Pons (tissue), 1 donor: ENCODE measurements at places on chromosomes 1 and 21.

- no peak for DNase-seq
Measured at GRCh38 chr1:206716159-206716869, 31.6 kb downstream of the MAPKAPK2 start.

DNA sequence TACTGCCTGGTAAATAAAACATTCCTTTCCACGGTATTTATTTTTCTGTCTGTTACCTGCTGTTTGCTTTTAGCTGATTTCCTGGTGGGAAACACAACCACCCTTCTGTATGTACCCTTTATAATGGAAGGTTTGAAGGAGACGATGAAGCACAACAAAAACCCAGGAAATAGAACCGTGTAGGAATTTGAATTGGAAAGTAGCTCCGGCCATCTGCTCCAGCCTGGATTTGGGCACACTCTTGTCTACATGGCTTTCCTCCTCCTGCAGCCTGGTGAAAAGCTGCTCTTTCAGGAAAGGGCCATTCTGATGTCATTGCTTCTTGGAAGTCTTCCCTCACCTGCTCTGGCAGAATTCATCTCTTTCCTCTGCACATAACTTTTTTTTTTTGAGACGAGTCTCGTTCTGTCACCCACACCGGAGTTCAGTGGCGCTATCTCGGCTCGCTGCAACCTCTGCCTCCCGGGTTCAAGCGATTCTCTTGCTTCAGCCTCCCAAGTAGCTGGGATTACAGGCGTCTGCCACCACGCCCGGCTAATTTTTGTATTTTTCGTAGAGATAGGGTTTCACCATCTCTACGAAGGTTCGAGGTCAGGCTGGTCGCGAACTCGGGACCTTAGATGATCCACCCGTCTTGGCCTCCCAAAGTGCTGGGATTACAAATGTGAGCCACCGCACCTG, 2.7 kb downstream of the AK4 start:
- no peak for DNase-seq

DNA sequence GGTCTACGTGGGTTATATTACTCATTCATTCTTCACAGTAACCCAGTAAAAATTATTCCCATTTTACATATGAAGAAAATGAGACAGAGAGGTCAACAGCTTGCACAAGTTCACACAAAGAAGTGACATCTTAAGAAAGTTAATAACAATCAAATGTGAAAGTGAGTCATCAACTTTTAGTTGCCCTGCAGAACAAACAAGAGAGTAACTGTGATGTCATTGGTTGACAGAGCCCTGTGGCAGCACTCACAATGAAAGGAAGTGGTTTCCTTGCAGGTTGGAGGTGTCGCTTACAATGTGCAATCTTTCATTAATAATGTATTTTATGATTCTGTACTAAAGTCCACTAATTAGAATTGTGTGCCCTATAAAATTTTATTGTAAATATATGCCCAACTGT, 369.6 kb downstream of the RYR2 start:
- DNase-seq, result no peak

DNA sequence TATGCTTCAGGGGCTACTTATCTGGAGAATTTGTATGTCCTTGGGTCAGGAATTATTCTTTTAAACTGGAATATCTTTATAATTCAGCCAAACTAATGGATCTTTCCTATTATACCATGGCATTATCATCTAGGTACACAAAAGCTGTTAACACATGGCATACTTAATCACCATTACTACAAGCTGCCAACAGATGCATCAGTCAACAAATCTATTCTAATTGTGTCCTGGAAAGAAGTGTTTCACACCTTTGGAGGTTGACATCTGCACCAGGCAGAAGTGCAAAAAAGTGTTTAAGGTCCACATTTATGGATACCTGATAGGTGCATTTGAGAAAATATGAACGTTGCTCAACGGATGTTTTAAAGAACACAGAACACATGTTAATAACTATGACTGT, 470.2 kb upstream of the ADGRL2 start:
- no peak for DNase-seq

- no peak for DNase-seq
Measured at GRCh38 chr1:106889059-106889458, 167.4 kb upstream of the PRMT6 start.

GRCh38 chr1:23801876-23802275, 1.3 kb upstream of the GALE start:
- DNase-seq, result no peak

DNA sequence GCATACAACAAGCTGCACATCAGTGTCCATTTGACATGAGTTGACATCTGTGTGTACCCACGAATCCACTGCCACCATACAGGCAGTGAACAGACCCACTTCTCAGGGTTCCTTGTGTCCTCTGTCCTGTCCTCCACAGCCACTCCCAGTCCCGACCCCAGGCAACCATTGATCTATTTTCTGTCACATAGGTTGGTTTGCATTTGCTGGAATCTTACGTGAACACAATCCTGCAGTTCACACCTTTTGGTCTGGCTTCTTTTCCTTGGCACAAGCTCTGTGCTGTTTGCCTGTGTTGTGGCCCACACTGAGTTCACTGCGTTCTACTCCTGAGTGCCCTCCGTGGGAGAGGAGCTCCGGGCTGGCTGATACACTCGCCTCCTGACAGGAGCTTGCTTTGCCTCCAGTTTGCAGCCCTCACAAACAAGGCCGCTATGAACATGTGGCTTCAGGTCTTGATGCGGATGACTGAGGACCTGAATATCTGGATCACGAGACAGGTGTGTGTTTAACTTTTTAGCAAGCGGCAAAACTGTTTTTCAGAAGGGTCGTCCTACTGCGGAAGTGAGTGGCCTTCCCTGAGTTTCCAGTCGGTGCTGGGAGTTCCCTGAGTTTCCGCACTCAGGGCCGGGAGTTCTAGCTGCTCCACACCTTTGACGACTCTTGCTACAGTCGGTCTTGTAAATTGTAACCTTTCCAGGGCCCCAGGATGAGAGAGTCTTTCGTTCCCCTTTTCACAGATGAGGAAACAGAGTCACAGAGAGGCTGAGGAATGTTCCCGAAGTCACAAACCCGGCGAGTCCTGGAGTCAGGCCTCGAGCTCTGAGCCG, 13.0 kb upstream of the COL18A1 start:
- no peak for DNase-seq

DNA sequence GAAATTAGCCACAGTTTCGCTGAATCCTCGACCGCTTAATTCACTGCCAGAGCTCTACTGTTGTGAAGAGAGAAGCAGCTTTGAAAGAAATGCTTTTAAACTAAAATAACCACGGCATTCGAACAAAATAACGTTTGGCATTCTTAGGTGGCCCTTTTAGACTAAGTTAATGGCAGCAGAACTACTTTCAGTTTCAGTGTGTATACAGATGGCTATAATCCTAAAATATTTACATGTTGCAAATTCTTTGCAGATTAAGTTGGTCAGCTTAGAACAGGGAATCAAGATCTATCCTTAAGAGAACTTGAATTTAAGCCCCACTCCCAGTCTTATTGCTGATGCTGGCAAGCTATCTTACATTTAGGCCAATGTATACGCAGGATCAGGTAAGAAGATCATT, 62.7 kb downstream of the ADSS2 start:
- DNase-seq, result no peak

DNA sequence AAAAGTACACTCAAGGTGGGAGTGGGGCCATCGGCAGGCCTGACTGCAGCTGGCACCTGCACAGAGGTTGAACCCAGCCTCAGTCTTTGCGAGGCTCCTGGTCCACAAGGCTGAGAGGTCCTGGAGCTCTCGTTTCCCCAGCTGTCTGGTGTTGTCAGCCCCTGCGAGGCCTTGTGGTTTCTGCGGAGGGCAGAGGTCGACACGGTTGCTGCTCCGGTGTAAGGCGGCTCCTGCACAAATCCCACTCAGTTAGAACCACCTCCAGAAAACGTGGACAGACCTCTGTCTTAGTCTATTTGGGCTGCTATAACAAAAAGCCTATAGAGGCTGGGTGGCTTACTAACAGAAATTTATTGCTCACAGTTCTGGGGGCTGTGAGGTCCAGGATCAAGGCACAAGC, 5.8 kb downstream of the KIAA1614 start:
- no peak for DNase-seq

GRCh38 chr1:29237852-29238619, 1.7 kb downstream of the PTPRU start:
- no peak for DNase-seq

- DNase-seq, result no peak
Measured at GRCh38 chr1:27545876-27546275, 55.9 kb upstream of the WASF2 start.

DNA sequence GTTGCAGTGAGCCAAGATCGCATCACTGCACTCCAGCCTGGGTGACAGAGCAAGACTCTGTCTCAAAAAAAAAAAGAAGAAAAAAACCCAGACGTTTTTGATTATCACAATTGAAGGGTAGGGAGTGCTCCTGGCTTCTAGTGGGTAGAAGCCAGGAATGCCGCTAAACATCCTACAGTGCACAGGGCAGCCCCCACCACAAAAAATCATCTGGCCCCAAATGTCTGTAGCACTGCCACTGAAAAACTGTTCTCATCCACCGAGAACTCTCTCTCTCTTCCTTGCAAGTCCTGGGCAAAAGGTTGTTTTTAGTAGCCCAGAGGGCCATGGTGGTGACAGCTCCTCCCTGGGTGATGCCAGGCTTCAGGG, 35.6 kb upstream of the GPR157 start:
- no peak for DNase-seq

- DNase-seq, result no peak
Measured at GRCh38 chr1:177206831-177207355, 36.1 kb downstream of the BRINP2 start.

- DNase-seq, result no peak
Measured at GRCh38 chr1:216553040-216553439, 129.8 kb upstream of the USH2A start.

GRCh38 chr1:73056826-73057225, 774.5 kb upstream of the NEGR1 start:
- DNase-seq, result no peak

DNA sequence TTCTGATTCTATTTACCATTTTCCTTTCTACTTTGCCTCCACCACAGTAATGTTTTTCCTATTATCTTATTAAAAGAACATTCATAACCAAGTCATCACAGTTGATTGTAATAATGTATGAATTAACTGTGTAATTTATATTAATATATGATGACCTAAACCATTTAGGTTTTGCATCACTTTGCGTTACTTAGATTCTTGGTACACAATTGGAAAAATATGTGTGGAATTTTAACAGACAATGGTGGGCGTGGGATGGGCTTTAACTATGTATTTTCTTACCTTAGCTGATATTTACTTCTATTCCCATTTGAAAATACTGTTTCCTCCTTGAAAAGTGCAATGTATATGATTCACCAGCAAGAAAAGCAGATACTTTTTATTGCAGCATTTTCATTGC, 3.6 kb downstream of the KRTAP21-3 start:
- no peak for DNase-seq

- no peak for DNase-seq
Measured at GRCh38 chr1:106680216-106680615, 376.3 kb upstream of the PRMT6 start.

- peak; percentile 48 for DNase-seq
Measured at GRCh38 chr1:2381741-2382620, 9.4 kb downstream of the MORN1 start.
